ENCODE measurements at places on chromosomes 5 and 9.

- DNase-seq = no peak
Measured at GRCh38 chr9:94675008-94675881, 35.9 kb upstream of the FBP1 start.

- no peak for DNase-seq
Measured at GRCh38 chr5:425714-426113, 17.3 kb upstream of the EXOC3 start.

DNA sequence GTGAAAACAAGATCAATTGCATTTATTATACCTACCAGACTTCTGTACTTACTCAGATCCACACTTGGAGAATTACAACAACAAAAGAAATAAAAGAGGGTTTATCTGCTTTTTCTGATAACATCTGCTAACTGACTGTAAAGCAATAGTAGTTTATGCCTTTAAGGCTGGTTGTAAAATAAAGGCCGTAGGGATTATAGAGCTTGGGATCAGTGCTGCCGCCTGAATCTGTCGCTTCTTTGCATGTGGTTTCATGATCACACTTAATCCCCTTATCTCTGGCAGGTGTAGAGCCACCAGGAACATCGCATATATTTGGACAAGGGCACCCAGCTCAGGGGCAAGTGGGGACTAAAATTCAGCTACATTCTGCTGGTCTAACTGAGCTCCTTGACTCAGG lies 146.7 kb downstream of the CCDC192 start:
- DNase-seq = no peak

DNA sequence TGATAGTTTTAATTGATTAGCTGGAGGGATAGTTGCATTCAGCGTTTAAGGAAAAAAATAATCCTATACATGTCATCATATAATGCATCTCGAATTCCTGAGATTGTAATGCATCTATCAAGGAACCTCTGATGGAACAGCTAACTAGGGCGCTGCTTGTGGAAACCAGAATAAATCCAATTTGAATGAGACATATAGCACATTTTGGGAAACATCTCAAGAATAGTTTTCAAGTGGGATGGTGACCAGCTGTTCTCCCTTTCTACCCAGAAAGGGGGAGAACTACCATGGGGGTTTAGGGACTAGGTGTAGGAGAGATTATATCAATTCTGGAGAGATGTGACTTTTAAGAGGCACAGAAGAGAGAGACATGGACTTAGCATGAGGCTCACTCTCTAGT lies 319.3 kb upstream of the BRINP1 start:
- no peak for DNase-seq

- no peak for DNase-seq
Measured at GRCh38 chr5:159104051-159104651, 4.4 kb upstream of the EBF1 start.

DNA sequence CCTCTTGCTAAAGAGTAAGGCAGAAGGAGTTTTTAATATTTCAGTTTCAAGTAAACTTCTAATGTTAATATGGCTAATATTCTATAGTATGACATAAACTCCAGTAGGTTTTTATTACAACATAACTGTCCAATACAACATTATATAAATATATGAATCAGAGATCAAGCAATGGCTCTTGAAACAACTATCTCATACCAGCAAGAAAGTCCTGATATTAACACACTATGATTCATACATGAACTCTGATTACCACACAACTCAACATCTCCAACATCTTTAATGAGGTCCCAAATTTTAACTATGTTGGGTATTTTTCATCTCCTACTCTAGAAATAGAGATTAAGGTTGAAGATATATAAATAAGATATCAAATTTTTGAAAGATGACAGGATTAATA lies 878.3 kb downstream of the TLE1 start:
- DNase-seq = no peak

- no peak for DNase-seq
Measured at GRCh38 chr5:27845248-27845647, 806.9 kb upstream of the CDH9 start.

- no peak for DNase-seq
Measured at GRCh38 chr5:42807722-42808447, 3.8 kb downstream of the SELENOP start.

DNA sequence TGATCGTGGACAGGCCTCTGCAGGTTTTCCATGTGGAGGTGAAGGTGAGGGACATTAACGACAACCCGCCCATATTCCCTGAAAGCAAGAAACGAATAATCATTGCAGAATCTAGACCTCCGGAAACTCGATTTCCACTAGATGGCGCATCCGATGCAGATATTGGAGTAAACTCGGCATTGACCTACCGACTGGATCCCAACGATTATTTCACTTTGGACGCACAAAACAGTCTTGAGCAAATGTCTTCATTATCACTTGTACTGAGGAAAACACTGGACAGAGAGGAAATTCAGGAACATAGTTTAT lies 621 bp downstream of the PCDHA13 start:
- DNase-seq = no peak

GRCh38 chr5:139514486-139514856 lies 31.9 kb upstream of the STING1 start:
- DNase-seq = no peak

GRCh38 chr5:10775646-10776045 lies 14.6 kb upstream of the DAP start:
- no peak for DNase-seq

DNA sequence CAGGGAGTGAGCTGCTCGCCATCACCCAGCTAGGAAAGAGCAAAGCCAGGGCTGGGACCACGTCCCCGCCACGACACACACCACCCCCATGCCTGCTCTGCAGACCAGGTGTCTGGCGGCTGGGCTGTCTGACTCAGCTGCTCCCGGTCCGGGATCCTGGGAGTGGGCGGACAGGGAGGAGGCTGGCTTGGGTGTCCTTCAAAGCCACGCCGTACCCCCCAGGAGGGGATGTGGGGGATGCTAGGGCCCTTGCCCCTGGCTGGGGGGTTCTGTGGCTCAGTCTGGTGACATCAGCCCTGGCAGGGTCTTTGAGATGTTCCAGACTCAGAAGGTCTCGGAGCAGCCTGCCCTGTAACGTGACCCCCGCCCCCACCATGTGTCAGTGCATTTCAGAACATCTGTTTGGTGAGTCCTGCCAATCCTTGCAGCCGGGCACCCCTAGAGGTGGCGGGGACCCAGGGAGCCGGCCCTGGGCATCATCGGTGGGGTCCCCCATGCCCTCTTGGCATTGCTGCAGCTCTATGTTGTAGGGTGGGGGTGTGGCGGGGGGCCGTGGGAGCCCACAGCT lies 62.3 kb downstream of the HMCN2 start:
- DNase-seq = no peak

GRCh38 chr5:50744776-50745175 lies 78.3 kb downstream of the PARP8 start:
- DNase-seq = no peak

- DNase-seq = no peak
Measured at GRCh38 chr9:112233769-112234168, 58.7 kb upstream of the SUSD1 start.

- DNase-seq = no peak
Measured at GRCh38 chr5:67249590-67249895, 52.9 kb upstream of the CD180 start.

- no peak for DNase-seq
Measured at GRCh38 chr9:20511686-20512085, 110.6 kb downstream of the MLLT3 start.

DNA sequence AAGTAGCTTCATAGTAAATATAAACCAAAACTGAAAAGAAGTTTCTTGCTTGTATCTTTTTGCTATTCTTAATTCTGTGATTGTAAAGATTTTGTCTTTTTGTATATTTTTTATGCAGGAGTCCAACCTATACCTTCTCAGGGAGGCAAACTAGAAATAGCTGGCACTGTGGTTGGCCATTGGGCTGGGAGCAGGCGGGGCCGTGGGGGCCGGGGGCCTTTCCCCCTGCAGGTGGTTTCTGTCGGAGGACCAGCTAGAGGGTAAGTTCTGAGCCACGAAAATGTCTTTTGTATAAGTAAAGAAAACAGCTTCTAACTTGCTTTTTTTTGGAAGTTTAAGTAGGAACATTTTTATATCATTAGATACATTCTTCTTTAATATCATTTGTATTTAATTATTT lies 15.4 kb upstream of the PHF2 start:
- no peak for DNase-seq

GRCh38 chr9:94511955-94512265 lies 43.0 kb upstream of the PCAT7 start:
- no peak for DNase-seq

DNA sequence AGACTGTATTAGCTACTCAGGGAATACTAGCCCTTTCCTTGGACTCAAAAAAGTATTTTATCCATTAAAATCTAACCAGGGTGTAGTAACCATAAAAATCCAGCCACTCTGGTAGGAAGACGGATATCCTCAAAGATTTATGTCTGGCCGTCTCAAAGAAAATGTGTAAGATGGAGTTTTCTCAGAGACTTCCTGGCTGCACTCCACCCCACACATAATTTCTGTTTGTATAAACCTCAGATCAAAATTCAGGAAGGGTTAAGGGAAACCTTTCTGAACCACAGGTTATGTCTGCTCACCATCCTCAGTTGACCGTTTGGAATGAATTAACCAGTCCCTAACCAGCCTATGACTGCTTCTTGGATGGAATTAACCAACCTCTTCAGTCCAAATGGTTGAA lies 13.8 kb upstream of the SMIM23 start:
- no peak for DNase-seq

DNA sequence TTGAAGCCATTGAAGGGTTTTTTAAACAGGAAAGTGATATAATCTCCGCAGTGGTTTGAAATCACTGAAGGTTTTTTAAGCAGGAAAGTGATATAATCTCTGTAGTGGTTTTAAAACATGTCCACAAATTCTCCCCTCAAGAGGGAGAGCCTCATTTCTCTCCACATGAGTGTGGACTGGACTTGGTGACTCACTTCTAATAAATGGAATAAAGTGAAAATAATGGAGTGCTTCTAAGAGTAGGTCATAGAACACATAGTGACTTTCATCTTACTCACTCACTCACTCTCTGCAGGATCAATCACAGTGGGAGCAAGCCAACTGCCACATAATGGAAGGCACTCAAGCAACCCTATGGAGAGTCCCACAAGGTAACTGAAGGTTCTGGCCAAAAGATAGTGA lies 12.0 kb downstream of the CTNNAL1 start:
- no peak for DNase-seq

- DNase-seq = no peak
Measured at GRCh38 chr9:71243951-71244350, 122.5 kb upstream of the TRPM3 start.

DNA sequence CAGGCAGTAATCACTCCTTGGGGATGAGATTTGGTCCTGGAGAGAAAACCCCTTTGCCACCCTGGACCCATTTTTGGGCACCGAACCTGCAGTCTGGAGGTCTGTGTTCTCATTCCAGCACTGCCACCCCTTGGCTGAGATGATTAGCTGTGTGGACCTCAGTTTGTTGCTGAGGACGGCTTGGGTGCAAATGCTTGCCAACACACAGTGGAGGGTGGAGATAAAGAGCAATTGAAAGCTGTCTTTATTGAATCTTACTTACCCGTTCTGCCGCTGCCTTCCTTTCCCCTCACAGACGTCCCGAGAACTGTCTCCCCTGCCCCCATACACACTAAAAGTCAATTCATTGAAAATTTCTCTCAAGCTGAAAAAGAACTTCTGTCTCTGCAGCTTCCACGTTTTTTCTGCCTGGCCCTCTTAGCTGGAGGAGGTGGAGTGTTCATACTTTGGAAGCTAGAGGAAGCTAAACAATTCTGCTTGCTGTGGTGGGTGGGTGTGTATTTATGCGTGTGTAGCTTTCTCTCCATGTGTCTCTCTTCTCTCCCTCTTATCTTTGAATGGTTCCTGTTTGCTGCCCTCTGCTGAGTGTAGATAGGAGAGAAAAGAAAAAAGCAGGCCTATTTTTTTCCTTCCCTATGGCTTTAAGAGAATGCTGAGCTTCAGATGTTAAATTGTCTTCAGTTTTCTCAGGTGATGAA lies 6.6 kb downstream of the GALNT10 start:
- DNase-seq = no peak

- no peak for DNase-seq
Measured at GRCh38 chr9:109770101-109770500, 9.9 kb upstream of the PALM2AKAP2 start.

DNA sequence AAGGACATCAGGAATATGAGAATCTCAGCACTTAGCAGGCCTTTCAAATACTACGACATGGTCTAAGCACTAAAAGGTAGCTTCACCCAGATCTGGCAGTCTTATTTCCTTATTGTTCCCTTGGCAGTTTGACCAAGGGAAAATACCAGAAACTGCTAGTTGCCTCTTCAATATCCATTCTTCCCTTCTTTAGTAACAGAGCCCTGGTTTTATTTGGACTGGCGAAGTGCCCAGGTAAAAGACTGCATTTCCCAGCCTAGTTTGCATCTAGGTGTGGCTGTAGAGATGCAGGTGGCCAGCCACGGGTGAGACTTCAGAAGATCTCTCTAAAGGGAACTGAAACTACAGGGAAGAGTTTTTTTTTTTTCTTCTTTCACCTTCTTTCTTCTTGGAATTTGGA lies 21.6 kb downstream of the DMRT2 start:
- no peak for DNase-seq

DNA sequence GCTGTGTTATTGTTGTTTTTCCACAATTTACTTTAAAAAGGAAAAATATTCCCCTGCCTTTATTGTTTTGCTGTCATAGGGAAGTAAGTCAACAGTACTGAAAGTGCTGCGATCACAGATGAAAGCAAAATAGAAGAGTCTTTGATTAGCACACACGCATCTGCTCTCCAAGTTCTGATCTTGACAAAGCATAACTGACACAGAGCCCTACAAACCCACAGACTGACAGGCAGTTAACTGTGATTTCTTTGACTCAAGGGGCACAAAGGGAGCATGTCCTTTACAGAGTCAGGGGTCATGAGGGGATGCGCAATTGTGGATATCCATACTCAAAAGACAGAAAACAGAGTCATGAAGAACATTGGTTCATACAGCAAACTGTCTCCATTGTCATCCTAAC lies 123.7 kb downstream of the SNCAIP start:
- DNase-seq = no peak

- DNase-seq = no peak
Measured at GRCh38 chr9:114763220-114763619, 42.6 kb downstream of the TNFSF15 start.

DNA sequence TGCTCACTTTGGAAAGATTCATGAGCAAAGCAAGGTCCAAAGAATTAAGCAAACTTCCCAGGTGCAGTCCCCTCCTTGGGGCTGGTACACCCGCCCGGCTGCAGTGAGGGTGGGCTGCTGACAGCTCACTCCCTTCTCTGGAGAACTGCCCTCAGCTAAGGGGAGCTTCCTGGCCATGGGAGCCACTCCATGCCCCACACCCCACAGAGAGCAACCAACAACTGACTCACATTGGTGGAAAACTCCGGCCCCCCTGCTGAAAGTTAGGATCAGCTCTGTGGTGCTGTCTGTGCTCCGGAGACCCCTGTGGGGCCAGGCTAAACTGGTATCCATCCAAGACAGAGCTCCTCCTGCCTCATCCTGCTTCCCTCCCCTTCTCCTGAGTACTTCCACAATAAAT lies 223.0 kb downstream of the GABBR2 start:
- no peak for DNase-seq

Data from stimulated activated CD8-positive, alpha-beta memory T cell treated with anti-CD3 and anti-CD28 coated beads, Interleukin-12 subunit alpha, Interleukin-12 subunit beta, amount 100 ng/mL, for 1 hour (primary cell).